ENCODE measurements at places on chromosomes 1 and 21.
A peak's percentile ranks its signal among the peaks of the same experiment; 100 is the strongest.

GRCh38 chr1:10791105-10791951 is 5.1 kb downstream of the CASZ1 start:
- peak; percentile 91 for DNase-seq

DNA sequence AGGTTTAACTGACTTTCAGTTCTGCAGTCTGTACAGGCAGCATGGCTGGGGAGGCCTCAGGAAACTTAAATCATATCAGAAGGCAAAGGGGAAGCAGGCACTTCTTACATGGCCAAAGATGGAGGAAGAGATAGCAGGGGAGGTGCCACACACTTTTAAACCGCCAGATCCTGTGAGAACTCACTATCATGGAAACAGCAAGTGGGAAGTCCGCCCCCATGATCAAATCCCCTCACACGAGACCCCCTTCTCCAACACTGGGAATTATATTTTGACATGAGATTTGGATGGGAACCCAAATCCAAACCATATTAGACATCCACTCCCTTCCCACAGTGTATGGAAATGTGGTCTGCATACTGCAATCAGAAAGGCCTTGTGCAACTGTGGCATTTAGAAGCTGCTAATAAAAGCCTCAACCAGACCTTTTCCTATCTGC is 148.2 kb downstream of the FCRL5 start:
- DNase-seq, result no peak

DNA sequence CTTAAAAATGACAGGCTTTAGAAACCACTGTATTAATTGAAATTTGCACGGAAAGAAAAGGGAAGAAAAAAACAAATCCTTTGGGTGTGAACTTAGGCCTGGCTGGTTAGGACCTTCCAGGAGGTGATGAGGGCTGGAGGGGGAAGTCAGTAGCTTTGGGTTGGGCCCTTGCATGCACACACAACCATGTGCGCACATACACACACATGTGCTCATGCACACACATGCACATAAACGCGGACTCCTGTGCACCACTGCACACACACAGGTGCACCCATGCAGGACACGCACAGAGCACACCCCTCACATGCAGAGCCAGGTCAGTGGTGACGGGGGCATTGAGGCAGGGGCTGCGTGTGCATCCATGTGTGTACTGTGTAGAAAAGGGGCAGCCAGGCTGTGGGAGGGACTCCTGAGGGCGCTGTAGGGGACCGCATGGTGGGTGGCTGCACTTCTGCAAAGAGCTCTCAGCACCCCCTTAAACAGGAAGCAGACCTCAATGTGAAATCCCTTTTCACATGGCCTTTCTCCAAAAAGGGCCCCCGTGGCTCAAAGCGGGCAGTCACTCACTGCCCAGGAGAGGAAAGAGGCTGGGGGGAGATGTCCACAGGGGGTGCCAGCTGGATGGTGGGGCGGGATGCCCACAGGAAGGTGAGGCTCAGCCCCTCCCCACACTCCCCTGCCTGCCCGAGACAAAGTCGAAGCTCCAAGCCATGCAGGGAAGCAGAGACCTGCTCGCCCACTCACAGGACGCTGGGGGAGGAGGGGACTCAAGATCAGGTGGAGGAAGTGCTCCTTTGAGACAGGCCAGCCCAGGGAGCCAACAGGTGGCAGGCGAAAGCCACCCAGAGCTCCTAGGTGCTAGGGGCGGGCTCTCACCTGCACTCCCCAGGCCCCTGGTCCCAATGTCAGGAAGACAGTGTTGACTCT is 95.2 kb downstream of the ITPKB start:
- DNase-seq, result no peak

DNA sequence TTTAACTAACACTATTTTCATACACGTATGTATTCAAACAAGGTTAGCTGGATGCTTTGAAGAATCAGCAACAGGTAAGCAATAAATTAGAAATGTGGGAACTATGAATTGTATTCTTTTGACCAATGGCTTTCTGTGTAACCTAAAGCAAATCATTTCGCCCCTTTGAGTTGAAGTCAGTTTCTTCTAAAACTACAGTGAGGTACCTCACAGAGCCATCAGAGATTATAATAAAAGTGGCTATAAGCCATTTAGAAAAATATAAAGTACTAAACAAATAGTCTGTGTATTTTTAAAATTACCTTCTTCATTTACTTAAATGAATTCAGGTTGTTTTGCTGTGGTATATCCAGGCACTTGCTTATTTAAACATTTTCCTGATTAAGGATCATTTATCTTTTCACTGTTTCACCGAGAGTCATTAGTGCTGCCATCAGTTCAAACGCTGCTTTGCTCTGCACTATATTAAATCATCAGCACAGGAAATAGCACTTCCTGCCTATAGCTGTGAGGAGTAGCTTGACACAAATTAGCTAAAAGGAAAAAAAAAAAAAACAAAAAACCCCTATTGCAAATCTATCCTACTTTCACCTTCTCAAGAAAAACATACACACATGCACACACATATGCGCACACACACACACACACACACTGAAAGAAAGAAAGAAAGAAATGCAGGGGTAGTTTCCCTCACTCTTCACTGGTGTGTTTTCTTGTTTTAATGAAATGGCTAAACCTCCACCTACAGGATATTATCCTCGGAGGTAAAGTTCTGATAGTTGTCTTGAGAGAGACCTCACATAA is 39.8 kb upstream of the C1orf105 start:
- DNase-seq, result peak; percentile 35

GRCh38 chr1:33249422-33249821 is 6.9 kb upstream of the ZNF362 start:
- no peak for DNase-seq

DNA sequence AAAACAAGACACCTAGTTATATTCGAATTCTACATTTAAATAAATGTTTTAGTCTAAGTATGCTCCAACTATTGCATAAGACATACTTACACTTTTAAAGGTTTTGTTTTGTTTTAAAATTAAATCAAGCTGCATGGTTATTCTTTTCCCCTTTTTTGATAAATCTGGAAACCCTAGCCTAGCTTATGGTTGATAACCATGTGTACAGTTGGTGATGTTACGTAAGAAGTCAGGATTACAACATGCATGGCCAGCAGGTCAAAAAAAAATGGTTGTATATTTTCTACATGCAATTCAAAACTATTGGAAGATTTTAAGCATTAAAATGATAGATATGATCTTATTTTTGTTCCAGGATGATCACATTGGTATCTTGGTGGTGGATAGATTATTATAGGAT is 1600.6 kb downstream of the PLA2G4A start:
- DNase-seq, result no peak

Measured in NCI-H510A treated with DMSO at 0.1 percent for 48 hours (cell line).